Suppressor macrophage treated with lipopolysaccharide for 1 hour (primary cell): ENCODE measurements at places on chromosomes 16 and 17.
A peak's percentile ranks its signal among the peaks of the same experiment; 100 is the strongest.

DNA sequence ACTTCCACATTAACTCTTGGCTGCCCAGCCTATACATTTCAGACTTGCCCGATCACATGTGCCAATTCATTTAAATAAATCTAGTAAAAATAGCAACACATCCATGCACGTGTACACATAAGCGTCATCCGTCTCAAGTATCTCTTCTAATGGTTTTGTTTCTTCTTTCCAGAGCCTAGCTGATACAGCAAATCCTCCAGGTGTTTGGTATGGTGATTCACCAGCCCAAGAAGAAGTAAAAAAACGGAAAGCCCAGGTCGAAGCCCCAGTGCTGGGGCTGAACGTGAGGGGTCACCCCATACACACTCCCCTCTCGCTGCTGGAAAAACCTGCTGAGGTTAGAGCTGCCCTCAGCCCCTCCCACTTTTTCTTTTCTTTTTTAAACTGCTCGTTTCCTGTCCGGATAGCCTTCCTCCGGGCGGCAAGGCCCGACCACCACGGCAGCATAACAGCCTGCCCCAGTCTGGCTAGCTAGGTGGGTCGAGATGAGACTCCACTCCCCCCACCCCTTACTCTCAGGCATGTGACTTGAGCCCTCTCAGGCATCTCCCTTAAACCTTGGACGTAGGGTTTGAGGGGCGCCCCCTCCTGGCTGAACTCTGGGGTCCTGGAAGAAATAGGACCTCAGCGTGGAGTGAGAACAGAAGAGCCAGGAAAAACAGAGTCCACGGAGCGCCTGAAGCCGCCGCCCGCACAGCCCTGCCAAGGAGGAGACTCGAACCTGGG lies 13.9 kb upstream of the OR1F1 start:
- DNase-seq, result no peak

- no peak for DNase-seq
Measured at GRCh38 chr16:89096768-89097391, 3.2 kb downstream of the ACSF3 start.

- peak; percentile 77 for DNase-seq
Measured at GRCh38 chr17:18356624-18357023, 6.7 kb downstream of the SHMT1 start.

- DNase-seq, result no peak
Measured at GRCh38 chr16:17038415-17038814, 432.3 kb downstream of the XYLT1 start.

- peak; percentile 59 for DNase-seq
Measured at GRCh38 chr17:489758-490329, 137.2 kb upstream of the RPH3AL start.

DNA sequence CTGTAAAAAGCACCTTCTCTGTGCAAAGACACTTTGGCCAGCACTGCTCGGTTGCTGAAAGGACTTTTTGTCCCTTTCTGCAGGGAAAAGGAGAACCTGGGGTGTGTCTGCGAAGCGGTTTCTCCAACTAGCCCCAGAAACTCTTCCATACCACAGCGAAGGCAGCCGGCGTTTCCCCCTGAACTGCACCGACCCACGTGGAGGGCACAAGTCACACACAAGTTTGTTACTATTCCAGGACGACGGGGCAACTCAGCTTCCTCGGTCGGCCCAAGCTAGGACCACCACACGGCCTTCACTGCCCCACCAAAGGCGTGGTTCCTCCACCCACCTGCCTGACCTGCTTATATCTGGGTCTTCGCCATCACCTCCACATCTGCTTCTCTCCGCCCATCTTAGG lies 1.9 kb downstream of the RTN4RL1 start:
- DNase-seq, result peak; percentile 20

GRCh38 chr16:49716339-49716934 lies 139.5 kb downstream of the ZNF423 start:
- DNase-seq, result no peak

DNA sequence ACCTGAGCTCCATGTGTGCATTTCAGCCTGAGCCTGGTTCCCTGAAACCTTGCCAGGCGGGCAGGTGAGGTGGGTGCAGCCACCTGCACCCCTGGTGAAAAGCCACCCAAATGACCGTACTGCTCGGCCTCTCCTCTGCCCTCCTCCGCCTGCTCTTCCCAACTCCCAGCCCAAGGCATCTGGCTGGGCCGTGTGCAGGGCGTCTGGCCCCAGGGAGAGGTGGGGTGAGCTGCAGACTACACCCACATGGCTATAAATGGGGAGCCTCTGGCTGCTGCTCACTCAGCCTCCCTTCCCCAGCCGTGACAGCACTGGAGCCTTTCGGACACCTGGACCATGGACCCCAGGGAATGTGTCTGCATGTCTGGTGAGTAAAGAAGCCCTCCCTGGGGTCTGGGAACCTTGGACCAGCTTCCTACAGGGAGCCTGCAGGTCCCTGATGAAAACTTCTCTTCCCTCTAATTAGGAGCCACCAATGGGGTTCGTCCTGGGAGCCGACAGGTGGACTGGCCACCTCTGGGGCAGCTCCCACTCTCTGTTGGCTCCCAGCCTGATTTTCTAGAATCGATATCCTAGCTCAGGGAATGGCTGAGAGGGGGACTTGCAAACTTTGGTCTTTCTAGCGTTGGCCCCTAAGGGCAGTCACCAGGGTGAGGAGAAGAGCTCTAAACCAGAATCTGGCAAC lies at the start of gene MT4:
Gene MT4, plus strand, starts transcription at position 281 of the 685 bp plus-strand sequence. Its CDS starts 56 bp downstream, at position 337.
- no peak for DNase-seq

DNA sequence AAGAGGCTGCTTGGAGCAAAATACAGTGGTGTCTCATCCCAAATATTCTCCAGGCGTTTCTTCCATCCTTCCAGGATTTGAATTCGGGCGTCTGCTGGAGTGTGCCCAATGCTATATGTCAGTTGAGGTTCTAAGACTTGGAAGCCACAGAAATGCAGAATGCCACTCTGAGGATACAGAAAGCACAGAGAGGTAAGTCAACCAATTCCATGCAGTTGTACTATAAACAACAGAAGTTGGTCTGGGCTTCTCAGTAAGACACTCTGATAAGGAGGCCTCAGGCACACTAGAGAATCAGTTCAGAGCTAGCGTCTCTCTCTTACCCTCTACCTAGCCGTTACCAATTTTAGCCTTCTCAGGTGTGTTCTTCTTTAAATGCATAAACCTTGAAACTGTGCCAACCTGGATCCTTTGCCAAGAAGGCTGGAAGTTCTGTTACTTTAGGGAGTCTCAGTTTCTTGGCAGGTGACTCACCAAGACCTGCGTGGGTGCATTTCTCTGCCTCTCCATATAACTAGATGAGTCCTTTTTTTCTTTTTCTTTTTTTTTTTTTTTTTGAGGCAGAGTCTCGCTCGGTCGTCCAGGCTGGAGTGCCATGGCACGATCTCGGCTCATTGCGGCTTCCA lies 15.1 kb downstream of the NQO1 start:
- no peak for DNase-seq

DNA sequence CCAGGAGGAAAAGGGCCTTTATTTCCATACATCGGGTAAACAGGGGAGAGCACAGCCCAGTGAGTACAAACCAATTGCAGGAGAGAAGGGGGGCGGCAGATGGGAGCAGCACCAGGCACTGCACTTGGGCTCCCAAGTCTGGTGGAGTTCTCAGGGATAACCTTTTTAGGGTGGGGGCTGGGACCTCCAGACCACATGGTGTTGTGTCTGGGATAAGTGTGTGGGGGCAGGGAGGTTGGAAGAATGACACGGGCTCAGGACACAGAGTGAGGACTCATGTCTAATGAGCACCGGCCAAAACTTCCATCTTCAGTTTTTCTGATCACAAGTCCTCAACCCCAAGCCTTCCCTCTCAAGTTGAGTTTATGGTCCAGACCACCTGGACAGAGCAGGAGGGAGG lies 30.6 kb downstream of the PIPOX start:
- DNase-seq, result no peak

GRCh38 chr16:1982013-1982433 lies 754 bp upstream of the NOXO1 start:
- no peak for DNase-seq

GRCh38 chr16:27208796-27209195 lies 5.5 kb downstream of the KDM8 start:
- no peak for DNase-seq

- no peak for DNase-seq
Measured at GRCh38 chr17:71337938-71338337, 782.9 kb upstream of the SOX9 start.

GRCh38 chr16:2466667-2467527 lies 4.2 kb upstream of the NTN3 start:
- no peak for DNase-seq

DNA sequence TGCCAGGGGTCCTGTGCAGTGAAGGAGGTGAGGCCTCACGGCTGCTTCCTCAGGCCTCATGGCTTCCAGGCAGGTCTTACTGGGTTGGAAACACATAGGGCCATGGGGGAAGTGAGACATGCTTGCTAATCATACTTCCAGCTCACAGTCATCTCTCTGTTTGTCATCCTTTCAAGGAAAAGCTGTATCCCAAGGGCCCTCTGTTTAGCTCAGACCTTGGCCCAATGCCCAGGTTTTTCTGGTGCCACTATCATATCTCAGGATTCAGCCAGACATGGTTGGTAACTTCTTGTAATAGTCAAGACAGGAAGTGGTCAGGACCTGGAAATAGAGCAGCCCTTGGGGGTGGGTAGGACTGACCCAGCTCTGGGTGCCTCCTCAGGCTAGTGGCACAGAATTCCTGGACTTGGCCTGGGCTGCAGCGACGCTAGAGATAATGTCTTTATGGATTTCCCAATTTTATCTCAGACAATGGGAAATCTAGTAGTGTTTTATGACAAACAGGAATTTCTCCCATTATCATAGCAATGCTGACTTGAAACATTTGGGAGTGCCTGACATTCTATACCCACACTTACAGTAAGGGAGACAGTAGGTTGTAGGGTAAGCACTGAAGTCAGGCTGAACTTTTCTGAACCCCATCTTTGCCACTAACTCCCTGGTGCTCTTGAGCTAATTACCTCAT lies 13.5 kb upstream of the ITGB3 start:
- DNase-seq, result peak; percentile 91

GRCh38 chr16:77758046-77758445 lies 30.3 kb upstream of the VAT1L start:
- no peak for DNase-seq

DNA sequence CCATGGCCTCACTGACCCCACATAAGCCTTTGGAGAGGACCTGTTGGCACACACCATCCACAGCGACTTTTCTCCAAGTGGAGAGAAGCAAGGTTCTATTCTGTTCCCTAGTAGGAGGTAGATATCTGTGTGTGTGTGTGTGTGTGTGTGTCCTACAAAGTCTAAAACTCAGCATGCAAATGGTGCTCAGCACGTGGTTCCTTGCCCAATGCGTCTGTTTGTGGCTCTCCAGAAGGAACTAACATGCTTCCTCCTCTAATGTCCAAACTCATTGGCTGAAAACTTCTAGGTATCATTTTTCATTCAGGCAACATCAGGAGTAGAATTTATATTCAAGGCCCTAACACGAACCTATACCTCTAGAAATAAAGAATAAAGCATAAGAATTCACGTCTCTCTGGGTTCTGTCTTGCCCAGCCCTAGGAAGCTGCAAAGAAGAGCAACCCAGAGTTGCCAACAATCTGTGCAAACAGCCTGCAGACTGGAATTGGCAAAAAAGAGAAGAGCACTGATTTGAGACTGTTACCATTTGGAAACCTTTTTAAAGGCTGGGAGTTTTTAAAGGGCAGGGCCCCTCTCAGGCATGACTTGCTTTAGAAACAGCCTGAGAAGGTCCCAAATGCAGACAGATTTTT lies 25.5 kb downstream of the MAP3K14 start:
- DNase-seq, result peak; percentile 82

DNA sequence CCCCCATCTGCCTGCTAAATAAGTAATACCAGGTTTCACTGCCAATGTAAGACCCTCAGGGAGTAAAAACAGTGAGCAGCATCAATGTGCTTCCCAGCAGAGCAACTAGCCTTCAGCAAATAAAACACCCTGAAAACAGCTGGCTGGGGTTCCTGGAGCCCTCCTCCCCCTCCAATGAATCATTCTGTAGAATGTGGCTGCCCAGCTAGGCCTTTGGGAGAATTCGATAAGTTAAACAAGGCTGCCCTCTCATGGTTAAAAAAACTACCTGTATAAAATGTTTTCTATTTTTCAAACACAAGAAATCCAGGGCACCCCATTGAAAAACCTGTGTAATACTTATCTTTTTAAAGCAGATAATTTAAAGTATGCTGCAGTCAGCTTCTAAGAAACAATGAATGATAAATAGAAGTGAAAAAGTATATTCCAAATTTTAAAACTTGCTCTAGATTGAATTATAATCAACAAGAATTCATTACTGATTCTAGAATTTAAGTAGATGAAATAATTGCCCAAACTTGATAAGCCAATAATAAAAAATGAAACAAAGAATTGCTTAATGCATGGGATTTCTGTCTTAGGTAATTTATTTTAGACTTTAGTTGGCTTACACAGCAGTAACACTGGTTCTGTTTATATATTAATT lies 9.4 kb upstream of the TOM1L1 start:
- peak; percentile 37 for DNase-seq

DNA sequence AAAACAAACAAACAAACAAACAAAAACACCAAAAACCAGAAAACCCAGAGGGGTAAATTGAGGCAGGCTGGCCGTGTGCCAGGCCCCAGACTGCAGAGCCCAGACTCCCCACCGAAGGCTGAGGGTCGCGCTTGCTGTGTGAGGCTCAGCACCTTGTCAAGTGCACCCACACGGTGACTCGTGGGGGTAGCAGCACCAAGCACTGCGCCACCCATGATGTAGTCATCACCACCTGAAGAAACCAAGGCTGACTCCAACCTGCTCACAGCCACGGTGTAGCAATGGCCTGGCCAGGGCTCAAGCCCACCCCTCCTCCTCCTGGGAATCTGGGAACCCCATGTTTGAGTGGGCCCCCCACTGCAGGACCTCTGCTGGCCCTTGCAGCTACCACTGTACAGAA lies 11.9 kb downstream of the MCRIP1 start:
- DNase-seq, result no peak

DNA sequence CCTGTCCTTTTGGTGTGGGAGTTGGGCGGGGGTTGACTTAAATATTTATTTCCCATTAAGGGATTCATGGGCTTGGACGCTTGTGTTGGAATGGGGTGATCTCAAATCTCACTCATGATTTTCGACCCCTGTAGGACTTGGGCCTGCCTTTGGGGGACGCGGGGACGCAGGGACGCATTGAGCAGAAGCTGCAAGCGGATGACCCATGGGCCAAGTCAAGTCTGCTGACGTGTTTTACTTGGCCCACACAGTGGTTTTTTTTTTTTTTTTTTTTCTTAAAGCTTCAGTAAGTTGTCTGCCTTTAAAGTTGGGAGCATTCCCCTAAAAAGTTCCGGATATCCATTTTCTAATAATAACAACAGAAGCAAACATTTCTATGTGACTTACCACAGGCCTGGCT lies 28.9 kb downstream of the CMIP start:
- DNase-seq, result peak; percentile 56

GRCh38 chr16:50802000-50802399 lies 60.1 kb downstream of the CYLD start:
- DNase-seq, result no peak
